ENCODE measurements at places on chromosomes 1 and 21.

DNA sequence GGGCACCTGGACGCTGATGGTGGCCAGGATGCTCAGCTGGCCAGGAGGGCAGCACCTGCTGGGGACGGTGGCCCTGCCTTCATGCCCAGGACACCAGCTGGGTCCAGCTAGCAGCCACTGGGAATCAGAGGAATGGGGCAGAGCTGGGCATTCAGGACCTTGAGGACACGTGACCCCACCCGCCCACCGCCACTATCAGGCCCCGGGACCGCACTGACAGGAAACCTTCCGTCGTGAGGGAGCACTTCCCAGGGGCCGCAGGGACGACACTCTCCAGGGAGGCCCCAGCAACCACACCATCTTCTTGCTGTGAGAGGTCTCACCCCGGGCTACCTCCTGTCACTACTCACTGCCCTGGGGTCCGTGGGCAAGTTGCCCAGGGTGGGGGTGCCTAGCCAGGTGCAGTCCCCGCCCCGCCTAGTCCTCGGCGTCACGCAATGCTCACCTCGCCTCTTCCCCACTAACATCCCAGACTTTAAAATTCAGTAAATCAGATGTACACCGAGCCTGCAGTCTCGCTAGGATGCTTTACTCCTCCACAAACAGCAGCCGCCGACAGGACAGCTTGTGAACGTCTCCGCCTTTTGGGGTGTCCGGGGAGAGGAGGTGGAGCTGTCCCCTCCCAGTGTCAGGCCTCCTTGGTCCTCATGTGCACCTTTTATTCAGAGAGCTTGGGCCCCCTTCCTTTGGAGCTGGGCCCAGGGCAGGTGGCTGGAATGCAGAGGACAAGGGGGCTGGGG lies 4.9 kb downstream of the VWA1 start:
- DNase-seq, result no peak

GRCh38 chr1:33439662-33440061 lies 8.8 kb upstream of the PHC2 start:
- no peak for DNase-seq

DNA sequence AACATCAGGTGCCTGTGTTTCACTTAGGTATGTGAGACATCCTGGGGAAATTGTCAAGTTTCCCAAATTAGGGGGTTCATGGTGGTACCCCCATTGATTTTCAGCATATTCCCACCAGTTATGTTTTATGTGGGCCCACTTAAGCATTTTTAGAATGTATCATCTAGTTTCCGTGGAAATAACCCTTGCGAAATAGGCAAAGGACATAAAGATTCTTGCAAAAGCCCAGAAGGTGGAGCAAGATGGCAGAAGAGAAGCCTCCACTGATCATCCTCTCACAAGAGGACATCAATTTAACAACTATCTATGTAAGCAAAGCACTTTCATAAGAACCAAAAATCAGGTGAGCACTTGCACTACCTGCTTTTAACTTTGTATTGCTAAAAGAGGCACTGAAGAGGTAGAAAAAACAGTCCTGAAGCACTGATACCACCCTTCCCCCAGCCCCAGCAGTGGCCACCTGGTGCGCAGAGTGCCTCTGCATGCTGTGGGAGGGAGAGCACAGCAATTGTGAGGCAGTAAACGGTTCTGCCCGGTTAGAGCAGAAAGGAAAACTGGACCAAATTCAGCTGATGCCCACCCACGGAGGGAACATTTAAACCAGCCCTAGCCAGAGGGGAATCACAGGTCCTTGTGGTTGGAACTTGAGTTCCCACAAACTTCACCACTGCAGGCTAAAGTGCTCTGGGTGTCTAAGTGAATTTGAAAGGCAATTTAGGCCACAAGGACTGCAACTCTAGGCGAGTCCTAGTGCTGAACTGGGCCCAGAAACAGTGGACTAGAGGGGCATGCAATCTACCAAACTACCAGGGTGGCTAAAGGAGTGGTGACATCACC lies 23.2 kb downstream of the MCOLN2 start:
- DNase-seq, result no peak

DNA sequence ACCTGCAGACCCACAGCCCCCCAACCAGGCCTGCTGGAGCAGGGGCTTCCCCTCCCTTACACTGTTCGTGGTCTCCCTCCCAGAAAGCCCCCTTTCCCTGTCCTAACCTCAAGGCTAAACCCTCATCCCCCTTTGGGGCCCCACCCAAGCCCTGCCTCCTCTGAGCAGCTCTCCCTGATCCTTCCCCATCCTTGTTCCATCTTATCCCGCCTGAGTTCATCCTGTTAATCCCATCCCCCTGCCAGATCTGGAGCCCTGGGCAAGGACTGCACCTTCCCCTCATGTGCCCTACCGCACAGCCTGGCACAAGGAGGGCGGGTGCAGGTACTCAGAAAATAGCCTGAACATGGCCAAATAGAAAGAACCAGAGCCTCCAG lies 6.9 kb upstream of the TNNT2 start:
- no peak for DNase-seq

DNA sequence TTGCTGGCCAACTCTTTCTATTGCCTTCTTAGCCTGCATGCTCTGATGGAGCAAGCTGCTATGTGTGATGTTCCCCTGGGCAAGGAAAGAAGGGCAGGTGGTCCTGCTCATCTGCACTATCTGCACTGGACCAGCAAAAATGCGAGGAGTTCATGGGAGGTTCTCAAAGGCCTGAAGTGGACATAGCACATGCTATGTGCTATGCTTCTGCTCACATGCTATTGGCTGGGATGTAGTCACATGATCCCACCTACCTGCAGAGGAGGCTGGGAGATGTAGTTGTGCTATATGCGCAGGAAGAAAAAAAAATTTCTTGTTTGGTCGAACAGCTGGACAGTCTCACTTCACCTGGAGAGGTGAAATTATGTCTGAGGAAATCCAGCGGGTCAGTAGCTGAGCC lies 587.7 kb downstream of the MATN1 start:
- no peak for DNase-seq

DNA sequence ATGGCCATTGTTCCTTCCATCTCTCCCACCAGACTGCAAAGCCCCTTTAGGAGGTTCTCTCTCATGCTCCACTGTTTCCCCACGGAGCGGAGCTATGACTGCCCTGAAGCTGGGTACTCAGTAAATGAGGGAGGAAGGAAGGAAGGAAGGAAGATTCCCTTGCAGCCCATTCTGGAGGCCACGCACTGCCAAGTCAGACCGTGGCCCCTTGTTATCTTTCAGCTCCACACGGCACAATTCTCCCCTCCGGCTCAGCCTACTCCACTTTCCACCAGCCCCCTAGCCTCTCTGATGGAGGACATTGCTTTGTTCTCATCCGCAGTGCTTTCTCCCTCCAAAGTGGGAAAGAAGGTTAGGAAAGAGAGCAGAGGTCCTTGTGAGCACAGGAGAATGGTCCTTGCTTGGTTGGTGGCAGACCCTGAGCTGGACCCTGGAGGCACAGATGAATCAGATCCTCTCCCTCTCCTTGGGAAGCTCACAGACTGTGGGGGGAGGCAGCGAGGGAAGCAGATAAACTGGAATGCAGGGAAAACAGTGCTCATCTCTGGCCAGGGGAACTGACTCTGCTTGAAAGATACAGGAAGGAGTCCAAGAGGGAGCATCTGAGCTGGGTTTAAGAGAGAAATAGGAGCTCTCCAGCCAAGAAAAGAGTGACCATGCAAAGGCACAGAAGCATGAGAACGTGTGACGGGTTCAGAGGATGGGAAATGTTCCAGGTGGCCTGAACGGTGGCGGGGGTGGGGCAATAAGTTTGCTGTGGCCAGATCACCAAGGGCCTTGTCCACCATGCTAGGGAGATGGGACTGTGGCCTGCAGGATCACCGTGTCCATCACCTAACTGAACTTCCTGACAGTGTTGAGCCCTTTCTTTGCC lies 52.6 kb downstream of the GLIS1 start:
- DNase-seq, result peak; percentile 42

GRCh38 chr1:210332233-210332632 lies 3.5 kb downstream of the HHAT start:
- DNase-seq, result no peak

All from retina (tissue), 1 donor.